ENCODE measurements at places on chromosomes 3 and 15. TPM values are rescaled to one million over a fixed set of nuclear protein-coding genes. Genes with fewer than 3 reads are reported as not detected.
A peak's percentile ranks its signal among the peaks of the same experiment; 100 is the strongest.

Gene ST3GAL6
- 52.6 TPM for total RNA-seq

Gene GOLGA8Q
- 4.3 TPM for total RNA-seq

Gene FAIM
- 10.8 TPM for total RNA-seq

Gene CCDC9B
- total RNA-seq, result 9.4 TPM

Gene MBD4
- 37.7 TPM for total RNA-seq

Gene KCNH8
- total RNA-seq, result under 0.01 TPM

Gene IL12A
- not detected for total RNA-seq

Gene CFAP44
- 6.6 TPM for total RNA-seq

Gene AGTR1
- total RNA-seq, result 77.9 TPM

GRCh38 chr3:10137178-10137577, 4.4 kb upstream of the VHL start:
- DNase-seq, result no peak

- no peak for DNase-seq
Measured at GRCh38 chr3:195802261-195802701, 9.4 kb downstream of the MUC4 start.

GRCh38 chr3:194344012-194344411, 7.1 kb downstream of the CPN2 start:
- DNase-seq, result peak; percentile 44

- DNase-seq, result no peak
Measured at GRCh38 chr3:177448987-177449359, 251.7 kb upstream of the TBL1XR1 start.

DNA sequence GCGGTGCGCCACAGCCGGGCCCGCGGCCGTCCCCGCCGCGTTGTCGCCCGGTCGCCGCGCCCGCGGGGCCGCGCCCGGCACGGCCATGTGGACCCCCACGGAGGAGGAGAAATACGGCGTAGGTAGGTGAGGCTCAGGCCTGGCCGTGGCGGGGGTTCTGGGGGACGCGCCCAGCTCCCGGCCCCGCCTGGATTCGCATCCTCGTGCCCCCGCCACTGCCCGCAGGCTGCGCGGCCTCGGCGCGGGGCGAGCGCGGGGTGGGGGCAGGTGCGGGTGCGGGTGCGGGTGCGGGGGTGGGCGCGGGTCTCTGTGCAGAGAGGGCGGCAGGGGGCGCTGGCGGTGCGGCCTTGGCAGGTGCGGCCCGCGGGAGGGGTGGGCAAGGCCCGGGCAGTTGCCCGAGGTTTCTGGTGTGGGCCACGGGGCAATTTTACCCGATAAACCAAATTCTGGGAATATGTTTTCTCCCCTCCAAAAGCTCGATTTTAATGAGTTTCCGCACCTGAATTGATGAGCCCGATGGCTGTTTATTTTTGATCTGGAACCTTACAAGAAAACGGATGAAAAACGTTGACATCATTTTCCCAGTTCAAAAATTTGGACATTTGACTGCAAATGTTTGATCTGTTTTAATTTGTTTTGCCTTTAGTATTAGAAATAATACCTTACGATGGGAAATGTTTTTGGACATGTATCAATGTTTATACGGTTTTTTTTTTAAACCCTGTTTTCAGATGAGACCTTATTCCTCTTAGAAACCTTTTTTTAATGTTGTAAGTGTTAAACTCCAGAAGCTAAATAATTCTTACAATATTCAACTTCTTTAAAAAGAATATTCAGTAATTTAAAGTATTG, 678 bp downstream of the DOCK3 start:
- DNase-seq, result no peak

GRCh38 chr15:38084289-38084688, 149.8 kb downstream of the TMCO5A start:
- no peak for DNase-seq

- no peak for DNase-seq
Measured at GRCh38 chr15:51004103-51004551, 90.6 kb downstream of the TNFAIP8L3 start.

- DNase-seq, result no peak
Measured at GRCh38 chr3:124694486-124694885, 35.8 kb upstream of the UMPS start.

GRCh38 chr15:49649987-49650386, 29.1 kb downstream of the DTWD1 start:
- no peak for DNase-seq

GRCh38 chr3:62905331-62905730, 30.1 kb upstream of the CADPS start:
- DNase-seq, result no peak

DNA sequence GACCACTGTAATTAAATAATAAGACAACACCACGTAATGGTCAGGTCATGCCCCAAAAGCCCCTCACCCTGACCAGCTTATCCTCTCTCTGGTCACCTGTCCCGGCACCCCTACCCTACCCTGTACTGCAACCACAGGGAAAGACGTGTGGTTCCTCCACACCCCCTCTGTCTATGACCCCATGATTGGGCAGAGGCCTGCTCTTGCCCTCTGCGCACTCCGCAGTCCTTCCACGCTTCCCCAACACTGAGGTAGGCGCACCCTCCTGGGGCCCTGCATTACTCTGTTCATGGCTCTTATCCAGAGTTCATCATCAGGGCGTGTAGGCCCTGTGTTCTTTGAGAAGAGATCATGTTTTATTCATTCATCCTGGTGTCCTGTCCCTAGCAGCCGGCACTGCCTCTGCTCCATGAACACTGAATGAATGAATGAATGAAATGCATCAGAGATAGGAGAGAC, 33.8 kb downstream of the MGLL start:
- no peak for DNase-seq

GRCh38 chr3:72067721-72068120, 282.8 kb upstream of the PROK2 start:
- DNase-seq, result no peak

GRCh38 chr15:81880833-81881232, 165.0 kb downstream of the MEX3B start:
- DNase-seq, result no peak

DNA sequence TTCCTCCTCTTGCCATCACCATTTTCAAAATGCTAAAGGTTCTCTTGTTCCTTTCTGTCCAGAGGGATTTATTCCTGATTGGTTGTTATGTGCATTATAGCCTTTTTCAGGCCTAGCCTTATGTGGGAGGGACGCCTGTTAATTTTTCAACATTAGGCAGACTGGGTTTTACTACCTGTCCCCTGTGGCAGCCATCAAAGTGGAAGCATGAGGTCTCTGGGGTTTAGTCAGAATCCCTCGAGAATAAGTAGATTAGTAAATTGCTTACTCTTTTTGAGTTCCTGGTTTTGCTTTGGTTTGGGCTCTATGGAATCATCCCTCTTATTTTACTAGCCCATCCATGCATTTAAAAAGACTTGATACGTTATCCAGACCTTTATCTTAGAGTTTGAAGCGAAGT, 32.4 kb downstream of the PAK2 start:
- no peak for DNase-seq

GRCh38 chr3:168141405-168141998, 45.8 kb upstream of the GOLIM4 start:
- no peak for DNase-seq

GRCh38 chr3:133939463-133939835, 43.8 kb upstream of the RAB6B start:
- peak; percentile 13 for DNase-seq

GRCh38 chr15:32129815-32130214, 99.5 kb downstream of the CHRNA7 start:
- DNase-seq, result no peak

GRCh38 chr3:79285380-79285779, 482.4 kb downstream of the ROBO1 start:
- no peak for DNase-seq

DNA sequence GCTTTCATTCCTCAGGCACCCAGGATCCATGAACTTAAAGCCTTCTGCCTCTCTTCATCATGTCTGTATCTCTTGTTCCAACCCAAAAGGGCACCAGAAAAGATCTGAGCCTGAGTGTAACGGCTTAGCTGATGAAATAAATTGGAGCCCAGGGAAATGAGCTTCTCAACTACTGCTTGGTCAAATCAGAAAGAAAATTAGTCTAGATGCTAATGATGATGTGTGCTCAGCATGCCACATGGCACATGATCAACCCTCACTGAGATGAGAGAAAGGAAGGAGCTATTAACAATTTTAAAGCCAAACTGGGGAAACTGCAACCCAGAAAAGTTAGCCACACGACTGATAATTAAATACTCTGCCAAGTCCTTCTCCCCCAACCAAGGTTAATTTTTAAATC, 325.7 kb downstream of the CNTN3 start:
- no peak for DNase-seq

DNA sequence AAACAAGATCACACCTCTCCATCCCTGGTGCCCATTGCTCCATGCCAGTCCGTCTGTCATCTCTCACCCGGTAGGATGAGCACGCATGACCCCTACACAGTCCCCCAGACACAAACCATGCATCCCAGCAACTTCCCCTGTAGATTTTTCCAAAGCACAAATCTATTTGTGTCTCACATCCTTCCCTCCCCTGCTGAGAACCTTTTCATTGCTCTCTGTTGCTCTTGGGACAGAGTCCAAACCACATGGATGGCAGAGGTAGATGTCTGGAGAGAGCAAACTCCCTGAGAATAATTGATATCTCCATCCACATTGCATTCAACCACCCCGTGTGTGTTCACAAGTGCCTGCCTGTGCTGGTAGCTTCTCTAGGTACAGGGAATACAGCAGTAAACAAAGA, 29.9 kb upstream of the LRTM1 start:
- no peak for DNase-seq

- DNase-seq, result no peak
Measured at GRCh38 chr15:85792102-85792731, 2.5 kb downstream of the KLHL25 start.

DNA sequence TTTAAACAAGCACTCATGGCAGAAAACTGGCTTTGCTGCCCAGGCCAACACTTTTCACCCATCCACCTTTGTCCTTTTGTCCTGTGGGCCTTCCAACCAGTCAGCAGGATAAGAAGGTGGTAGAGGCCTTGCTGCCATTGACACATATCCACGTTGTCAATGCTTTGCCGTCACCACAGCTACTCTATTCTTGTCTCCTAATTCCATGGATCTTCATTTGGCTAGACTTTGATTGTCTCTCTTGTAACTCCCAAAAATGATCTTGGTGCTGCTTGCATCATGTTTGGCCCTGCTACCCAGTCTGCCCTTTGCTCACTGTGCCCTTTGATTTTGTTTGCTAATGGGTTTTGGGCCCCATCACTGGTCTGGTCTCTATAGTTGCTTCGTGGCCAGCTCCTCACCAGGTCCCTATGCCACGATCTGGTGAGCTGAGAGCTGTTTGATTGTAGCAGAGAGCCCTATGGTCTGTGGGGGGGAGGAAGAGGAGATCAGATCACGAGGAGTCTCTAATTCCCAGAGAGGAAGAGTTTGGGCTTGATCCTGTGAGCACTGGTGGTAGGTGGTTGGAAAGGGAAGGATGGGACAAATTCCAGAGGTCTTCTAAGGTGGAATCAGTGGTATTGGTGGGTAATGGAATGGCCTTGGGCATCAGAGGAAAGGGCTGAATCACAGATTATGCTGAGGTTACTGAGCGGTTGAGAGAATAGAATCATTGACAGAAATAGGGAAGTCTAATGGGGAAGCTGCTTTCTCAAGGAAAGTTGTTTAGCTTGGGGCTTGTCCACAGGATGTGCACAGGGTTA, 40.3 kb downstream of the ABHD2 start:
- no peak for DNase-seq

DNA sequence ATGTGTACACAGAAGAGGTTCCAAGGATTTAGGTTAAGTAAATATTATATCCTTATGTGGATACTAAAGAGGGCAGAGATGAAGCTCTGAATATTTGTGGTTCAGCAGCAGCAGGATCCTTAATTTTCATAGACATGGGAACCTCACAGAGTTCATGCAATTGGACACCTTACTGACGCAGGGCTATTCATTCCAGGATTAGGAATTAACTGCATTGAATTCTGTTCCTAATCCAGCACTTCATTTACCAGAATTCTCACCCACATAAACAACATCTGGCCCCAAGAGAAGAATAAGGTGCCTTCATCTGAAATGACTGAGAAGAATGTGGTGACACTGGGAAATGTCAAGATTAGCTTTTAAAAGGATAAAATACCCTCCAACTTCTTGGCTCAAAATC, 62.4 kb downstream of the ADAMTS9 start:
- DNase-seq, result no peak

GRCh38 chr3:180252683-180253082, 215.9 kb upstream of the PEX5L start:
- no peak for DNase-seq

DNA sequence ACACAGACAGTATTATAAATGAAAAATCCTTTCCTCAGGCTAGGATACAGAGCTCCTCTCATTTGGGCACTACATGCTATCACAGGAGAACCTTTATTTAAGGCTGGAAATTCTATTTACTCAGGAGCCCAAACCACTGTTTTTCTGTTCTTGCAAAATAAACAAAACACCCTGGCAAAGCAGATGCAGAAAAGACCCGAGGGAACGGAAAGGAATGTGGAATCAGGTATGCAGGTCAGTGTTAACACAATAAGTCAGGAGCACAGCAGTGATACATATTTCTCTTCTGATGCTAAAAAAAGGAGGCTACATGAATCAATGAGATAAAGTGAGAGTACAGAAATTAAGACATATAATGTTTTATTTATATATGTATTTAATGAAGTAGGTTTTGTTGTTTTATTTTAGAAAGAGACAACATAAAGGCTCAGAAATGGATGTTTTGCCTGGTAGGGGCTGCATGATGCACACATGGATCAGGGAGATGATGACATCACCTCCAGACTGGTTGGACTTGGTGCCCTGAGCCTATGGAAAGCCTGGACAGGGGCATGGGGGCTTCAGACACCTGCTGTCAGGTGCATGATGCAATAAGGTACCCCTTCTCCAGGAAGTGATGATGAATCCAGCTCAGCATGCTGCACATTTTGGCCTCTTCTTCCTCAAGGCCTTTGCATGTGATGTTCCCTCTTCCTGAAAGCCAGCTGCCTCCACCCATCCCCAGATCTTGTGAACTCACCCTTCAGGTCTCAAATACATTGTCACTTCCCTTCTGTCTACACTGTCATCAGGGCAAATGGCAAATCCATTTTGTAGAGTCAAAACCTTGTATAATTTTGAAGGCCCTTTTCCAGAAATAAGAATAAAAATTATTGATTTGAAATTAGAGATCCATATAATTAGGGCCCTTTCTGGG, 19.1 kb upstream of the RBP1 start:
- no peak for DNase-seq

- DNase-seq, result no peak
Measured at GRCh38 chr15:72865486-72865885, 81.9 kb upstream of the ADPGK start.

DNA sequence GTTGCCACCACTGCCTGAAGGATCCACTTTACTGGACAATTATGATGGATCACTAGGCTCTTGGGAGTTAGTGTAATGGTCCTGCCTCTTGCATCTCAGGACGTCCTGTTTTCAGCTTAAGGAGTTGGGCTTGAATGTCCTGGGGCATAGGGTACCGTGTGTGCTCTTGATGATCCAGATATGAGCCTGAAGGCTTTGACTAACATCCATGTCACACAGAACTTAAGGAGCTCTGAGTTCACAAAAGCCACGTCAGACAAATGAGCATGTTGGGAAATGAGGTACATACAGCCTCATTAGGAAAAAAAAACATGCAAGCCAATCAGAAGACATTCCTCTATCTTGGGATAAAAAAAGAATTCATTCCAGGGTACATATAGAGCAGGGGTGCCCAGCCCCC, 40.8 kb downstream of the CA12 start:
- no peak for DNase-seq

Data from breast epithelium (tissue), 4 donors.